ENCODE measurements at places on chromosomes 5 and 9.

DNA sequence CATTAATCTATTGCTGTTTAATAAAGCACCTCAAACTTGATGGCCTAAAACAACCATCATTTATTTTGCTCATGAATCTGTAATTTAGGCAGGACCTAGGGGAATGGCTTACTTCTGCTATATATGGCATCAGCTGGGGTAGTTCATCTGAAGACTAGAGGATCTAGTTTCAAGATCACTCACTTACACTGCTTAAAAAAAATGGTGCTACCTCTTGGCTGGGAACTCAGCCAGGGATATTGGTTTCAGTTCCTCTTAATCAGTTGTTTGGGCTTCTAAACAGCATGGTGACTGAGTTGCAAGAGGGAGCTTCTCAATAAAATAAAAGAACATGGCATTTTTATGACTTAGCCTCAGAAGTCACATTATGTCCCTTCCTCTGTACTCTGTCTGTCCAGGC is 142.0 kb downstream of the FAM114A2 start:
- no peak for DNase-seq

GRCh38 chr5:122751293-122751782 is 23.5 kb upstream of the SNX2 start:
- DNase-seq: no peak

- no peak for DNase-seq
These were observed 77.2 kb downstream of the ITGA1 start for GRCh38 chr5:52864884-52865283.

DNA sequence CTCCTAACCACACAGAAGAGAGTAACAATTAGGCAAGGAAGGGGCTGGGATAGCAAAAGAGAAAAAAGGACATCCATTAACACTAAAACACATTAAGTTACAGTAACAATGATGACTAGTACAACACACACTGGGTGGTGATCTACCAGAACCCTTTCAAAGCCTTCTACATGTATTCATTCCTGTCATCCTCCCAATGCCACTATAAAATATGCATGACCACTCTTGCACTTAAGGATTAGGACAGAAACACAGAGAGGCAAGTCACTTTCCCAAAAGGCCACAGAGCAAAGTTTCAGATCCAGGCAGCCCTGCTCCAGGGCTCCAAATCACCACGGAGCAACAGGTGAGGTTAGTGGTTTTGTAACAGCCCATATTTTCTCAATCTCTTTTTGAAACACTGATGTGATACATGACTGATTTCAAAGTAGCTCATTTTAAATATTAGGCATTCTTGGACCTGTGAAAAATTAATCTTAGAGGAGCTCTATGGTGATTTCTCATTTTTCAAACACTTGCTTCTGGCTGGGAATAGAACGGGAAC is 86.7 kb downstream of the AUH start:
- DNase-seq: no peak

DNA sequence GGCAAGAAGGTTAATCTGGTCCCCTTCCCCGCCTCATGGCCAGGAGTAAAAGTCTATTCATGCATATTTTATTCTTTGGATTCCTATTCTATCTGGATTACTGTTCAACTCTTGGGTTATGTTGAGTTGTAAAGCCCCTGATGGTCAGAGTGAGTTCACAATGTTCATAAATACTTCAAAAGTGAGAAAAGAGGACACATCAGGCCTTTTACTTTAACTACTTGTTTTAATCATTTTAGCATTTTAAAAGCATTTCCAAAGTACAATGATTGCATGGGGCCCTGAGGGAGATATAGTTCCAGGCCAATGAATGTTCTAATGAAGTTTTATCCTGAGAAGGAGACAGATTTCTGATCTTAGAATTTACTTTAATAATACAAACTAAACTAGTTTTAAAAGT is 93.9 kb downstream of the BOD1 start:
- DNase-seq: no peak

DNA sequence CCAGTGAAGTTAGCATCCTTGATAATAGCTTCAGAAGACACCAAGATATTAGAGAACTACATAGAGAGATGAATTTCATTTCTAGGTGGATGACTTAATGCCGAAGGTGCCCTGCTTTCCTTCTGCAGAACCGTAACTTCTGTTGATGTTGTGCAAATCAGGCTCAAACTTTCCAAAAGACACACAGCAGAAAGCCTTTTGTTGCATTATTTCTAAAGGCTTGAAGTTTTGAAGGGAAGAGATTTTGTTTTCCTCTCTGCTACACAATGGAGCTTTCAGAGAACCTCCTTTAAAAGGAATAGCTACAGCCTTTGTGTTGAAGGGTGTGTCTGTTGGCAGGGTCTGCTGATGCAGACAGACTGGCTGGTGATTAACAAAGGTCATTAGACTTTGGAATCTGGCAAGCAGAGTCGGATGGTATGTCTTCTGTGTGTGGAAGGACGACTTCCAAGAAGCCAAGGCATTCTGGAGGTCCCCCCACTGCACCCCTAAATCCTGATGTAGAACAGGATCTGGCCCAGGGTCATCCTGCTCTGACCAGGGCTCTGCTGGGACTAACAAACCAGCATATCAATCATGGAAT is 57.8 kb downstream of the ZNF462 start:
- DNase-seq: no peak

DNA sequence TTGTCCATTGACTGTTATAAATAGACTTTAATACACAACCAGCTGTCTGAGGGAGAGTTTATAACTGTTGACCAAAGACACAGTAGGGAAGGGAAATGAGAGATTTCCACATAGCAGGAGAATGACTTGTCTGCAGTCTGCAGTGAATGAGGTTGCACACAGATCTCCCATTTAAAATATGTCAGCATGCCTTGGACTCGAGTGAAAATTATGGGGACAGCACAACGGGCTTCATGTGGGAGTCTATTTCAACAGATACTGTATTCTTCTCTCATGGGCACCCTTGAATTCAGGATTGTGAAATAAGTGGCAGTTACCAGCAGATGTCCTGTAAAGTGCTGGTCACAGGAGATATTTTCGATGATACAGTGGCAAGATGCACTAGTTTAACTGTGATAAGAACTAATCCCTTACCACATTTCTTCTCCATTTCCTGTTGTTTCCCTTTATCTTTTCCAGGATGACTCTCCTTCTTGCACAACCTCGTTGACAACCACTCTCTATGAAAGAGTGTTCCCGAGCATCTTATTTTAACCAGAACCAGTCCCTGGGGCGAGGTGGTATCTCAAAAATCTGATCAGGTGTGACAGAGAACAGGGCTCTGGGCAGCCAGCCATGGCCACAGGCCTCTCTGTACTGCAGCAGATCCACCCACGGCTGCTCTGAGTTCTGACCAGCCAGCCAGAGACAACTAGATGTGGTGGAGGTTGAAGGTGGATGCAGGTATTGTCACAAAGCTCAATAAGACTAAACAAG is 51.5 kb upstream of the MAP3K1 start:
- no peak for DNase-seq

- DNase-seq: no peak
These were observed 20.9 kb downstream of the ZBED3 start for GRCh38 chr5:77066184-77066583.

DNA sequence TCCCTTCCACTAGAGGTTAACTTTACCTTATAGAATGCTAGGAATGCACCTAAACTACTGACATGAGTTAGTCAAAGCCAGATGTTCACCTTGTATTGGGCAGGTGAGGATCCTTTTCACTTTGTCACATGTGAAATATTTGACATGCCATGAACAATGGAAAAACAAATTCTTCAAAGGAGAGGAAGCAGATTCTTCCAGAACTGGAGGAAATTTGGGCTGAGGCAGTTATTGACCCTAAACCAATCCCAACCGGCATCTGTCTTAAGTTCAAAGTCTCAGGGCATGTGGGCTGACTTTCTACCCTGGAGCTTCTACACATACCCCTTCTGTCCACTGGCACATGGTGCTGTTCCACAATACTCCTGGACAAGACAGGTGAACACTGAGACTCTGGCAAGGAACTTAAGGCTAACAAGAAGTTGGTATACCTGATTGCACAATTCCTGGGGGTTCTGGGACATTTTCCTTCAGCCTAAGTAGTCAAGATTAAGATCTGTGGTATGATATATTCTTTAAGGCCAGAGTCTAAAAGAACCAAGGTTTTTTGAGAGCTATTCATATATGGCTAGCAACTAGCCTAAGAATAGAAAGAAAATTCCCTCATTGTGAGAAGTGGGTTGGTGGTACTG is 2.6 kb downstream of the VLDLR start:
- no peak for DNase-seq

DNA sequence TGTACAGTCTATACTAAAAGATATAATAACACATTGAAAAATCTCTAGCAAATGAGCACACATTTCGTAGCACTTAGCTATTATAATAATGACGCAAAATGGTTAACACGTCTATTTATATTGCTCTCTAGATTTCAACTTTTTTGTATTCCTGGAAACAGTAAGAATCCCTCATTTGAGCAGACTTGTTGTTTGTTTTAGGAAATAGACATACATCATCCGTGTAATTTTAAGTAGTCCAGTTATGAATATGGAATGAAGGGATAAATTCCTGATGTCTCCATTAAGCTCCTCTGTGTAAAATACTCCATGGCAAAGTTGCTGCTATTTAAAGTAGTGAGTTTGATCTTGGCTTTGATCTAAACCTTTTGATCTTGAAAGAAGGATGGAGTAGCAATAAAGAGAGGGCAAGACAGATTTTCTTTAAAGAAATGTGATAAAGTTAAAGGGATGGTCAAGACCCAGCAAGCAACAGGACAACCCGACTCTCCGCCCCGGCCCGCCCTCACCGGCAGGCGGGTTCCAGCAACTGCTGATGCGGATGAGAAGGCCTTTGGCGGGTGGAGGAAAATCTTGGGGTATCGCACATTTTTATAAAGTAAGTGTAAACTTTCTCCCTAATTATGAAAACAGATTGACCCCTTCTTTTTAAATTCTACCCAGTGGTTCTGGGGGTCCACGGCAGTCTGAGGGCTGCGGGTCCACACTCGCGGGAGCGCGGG is 277.4 kb downstream of the AOPEP start:
- DNase-seq: peak; percentile 65

DNA sequence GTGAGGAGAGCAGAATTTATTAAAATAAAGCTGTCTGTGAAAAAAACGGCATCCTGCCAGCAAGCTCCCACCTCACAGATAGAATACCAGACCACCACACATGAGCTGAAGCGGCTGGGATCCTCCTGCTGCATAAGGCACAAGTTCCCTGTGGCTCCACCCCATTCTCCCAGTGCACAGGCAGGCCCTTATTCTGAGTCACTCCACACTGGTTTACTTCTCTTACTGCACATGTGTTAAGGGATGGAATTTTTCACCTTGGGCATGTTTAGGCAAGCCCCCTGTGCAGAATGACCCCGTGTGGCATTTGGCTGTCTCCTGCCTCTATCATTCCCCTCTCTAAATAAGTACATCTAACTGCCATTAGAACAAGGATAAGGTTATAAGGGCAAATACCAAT is 115.0 kb upstream of the ELAVL2 start:
- no peak for DNase-seq

DNA sequence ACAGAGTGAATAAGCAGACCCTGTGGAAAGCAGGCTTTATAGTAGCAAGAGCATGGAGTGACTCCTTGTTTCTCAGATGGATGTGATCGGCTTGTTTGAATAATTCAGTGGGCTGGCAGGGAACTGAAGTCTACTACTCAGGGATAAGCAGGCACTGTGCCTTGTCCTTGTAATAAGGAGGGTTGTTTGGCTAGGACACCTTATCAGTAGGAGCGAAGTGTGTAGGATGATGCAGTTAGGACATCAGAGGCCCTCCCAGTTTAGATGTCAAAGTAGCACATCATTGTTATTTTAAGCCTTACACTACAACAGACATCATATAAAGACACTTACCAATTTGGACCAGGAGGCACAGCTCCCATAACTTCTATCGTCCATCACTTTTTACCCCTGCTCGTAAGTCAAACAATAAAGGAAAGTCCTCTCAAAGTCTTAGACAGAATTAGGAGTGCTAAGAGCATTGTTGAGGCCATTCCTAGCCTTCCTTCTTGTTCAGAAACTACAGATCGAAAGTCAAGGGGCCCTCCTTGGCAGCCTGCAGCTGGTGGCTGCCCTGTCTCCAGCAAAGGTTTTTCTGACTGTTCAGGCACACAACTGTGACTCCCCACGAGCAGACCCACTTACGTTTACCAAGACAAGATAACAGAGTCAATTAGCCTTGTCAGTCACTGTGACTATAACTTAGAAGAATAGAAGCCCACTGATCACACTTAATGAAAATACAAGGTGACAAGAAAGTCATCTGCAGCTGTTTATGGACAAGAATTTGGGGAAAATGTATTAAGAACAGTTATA is 218.6 kb downstream of the SNX18 start:
- no peak for DNase-seq

DNA sequence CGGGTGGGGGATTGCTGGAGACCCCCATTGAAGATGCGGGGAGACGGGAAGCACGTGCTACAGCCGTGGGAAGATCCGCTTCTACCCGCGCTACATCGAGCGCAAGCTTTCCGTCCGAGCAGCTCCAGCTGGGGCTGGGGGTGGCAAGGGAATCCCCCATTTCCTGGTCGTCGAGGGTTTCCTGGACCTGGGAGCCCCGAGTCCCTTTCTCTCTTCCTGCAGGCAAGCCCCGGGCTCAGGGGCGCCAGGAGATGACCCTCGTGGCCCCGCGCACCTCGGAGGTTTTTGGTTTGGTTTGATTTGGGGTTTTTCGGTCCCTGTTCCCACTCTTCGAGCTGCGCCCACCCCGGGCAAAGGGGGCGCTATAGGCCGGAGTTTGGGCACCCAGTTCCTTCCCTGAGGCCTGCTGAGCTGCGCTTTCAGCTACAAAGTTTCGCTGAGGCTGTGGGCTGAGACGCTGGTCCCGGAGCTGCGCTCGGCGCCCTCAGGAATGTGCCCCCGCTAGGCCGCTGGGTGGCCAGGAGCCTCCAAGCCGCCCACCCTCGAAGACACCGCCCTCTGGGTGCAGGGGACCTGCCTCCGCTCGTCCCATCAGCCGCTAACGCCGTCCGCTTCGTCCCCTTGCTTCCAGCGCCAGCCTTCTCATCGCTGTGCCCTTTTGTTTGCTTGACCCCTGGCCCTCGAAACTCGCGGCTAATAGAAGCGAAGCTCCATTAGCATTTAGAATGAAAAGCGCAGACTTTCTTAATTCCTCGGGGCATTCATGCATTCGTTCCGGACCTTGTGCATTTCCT is 2.9 kb downstream of the NR4A3 start:
- DNase-seq: no peak

DNA sequence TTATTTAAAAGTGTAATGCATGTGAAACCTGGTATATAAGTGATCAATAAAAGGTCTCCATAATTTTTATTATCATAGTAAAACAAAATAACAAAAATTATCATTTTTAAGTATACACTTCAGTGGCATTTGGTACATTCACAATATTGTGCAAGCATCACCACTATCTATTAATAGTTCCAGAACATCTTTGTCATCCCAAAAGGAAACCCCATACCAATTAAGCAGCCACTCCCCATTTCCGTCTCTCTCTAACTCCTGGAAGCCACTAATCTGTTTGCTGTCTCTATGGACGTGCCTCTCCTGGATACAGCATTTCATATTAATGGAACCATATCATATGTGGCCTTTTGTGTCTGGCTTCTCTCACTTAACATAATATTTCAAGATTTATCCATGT is 7.6 kb downstream of the OLFML2A start:
- no peak for DNase-seq

- DNase-seq: no peak
These were observed 1.7 kb upstream of the HBEGF start for GRCh38 chr5:140348104-140348503.

- no peak for DNase-seq
These were observed 30.2 kb downstream of the PTPN3 start for GRCh38 chr9:109467936-109468335.

GRCh38 chr9:134341306-134341705 is 15.1 kb downstream of the RXRA start:
- DNase-seq: no peak
